CD4-positive, alpha-beta T cell treated with Interleukin-2 at 100 ng/mL for 4 hours (primary cell): ENCODE measurements at places on chromosomes 5 and 9.

GRCh38 chr5:3009605-3010004 lies 258.1 kb upstream of the IRX2 start:
- no peak for DNase-seq

- DNase-seq: no peak
These were observed 74.7 kb upstream of the RASGRF2 start for GRCh38 chr5:80885396-80886000.

DNA sequence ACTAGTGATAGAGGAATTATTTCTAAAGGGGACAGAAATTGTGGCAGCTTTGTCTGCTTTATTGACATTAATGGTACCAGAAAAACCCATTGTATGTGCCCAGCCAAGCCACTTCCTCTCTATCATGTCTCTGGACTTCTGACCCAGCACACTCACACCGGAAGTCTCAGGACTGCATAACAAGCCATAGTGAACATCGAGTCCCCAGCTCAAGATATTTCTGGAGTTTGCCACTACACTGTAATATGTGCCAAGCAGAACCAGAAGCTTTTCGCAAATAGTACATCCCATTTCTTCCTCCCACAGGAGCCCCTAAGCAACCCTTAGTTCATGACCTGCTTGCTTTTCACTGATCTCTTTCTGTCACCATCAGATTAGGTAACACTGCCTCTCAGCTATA lies 187.4 kb upstream of the GHR start:
- DNase-seq: no peak

DNA sequence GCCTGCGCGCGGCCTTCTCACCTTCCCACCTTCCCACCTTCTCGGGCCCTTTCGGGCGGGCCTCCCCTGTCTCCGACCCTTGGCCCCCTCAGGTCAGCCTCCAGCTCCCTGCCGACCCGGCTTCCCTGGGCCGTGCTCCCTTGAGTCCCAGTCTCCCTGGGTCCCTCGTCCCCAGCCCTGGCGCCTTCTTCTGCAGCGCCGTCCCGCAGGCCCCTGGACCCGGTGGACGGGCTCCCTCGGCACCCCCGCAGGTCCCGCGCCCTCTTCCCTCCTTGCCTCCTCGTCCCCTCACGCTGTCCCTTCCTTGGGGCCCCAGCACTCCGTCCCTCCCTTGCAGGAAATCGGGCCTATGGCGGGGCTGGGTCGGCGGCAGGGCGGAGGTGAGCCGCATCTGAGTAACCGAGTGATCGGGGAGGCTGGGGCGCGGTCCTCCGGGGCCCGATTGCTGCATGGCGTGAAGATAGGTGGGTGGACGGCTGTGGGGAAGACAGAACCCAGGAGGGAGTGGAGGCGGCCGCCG lies 7.6 kb downstream of the ARPC5L start:
- DNase-seq: peak; percentile 33

GRCh38 chr9:29873579-29873978 lies 2300.3 kb upstream of the C9orf72 start:
- no peak for DNase-seq
